Hindlimb muscle (tissue), 1 donor: ENCODE measurements at places on chromosomes 5 and 9.
A peak's percentile ranks its signal among the peaks of the same experiment; 100 is the strongest.

- DNase-seq = no peak
Measured at GRCh38 chr9:136211441-136212344, 6.8 kb upstream of the LHX3 start.

DNA sequence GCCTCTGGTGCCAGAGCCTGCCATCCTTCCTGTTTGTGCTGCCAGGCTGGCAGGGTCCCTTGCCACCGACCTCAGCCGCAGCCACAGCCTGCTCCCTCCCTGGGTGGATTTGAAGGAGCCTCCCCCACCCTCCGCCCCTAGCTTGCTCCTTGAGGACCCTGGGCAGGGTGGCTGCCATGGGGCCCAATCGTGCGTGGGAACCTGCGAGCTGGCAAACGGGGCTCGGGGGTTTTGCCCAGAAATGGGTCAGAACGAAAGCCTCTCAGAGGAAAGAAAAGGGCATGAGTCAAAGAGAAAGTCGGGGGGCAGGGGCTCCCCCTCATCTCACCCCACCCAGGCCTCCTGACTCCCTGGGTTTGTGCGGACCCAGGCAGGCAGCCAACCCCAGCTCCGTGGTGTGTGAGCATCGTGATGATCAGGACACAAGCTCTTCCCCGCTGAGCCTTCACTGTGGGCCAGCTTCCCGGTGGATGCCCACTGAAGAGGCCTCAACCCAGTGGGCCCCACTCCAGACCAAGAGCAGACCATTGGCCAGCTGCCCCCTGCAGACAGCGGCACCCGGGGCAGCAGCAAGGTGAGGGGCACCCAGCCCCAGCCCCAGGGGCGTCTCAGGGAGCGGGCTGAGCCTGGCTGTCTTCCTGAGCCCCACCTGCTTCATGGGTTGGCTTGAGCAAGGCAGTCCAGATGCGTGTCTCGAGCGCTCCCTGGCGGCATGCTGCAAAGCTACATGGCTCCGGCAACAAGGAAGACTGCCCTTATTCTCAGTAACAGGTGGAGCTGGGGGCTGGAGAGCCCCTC lies 3.0 kb upstream of the FUT7 start:
- peak; percentile 88 for DNase-seq

GRCh38 chr9:19785230-19785629 lies 3.6 kb downstream of the SLC24A2 start:
- DNase-seq = no peak

DNA sequence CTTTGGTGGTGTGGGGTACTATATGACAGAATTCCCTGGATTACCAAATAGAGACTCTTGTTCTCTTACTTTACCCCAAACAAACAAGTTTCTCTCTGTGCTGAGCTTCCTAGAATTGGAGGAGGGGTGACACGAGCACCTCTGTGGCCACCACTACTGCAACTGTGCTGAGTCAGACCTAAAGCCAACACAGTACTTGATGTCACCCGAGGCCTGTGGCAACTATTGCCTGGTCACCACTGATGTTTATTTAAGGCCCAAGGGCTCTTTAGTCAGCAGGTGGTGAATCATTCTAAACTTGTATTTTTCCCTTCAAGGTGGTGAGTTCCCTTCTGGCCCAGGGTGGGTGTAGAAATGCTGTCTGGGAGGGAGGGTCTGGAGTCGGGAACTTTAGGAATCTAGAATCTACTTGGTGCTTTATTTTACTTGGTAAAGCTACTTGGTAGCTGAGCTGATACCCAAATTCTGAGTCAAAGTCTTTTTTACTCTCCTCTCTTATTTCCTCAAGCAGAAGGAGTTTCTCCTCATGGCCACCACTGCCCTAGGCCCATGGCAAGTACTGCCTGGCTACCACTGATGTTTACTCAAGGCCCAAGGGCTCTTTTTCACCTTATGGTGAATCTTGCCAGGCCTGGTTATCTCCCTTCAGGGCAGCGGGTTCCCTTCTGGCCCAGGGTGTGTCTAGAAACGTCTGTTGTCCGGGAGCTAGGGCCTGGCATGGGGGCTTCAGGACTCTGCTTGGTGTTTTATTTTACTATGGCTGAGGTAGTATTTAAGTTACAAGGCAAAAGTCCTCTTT lies 9.8 kb downstream of the LURAP1L start:
- no peak for DNase-seq

DNA sequence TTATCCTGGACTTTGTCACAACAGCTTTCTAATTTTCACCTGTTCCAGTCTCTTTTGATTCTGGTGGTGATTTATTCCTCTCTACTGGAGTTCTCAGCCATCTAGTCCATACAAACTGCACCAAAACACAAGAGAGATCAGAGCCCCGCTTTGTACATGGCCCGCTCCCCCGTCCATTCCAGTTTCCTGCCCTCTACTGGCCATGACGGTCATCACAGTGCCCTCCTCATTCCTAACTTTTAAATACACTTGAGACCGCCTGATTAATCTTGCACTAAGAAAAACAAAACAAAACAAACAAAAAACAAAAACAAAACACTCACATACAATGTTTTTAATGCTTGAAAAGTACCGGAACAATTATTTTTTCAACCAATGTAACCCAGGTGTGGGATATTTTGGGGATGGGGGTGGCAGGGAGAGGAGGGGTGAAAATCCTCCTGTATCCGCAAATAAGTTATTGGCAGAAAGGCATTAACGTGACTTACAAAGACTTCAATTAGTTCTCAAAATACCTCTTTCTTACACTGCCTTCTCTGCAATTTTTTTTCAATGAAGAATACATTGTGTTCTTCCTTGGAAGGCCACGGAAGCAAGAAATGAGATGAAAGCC lies 84.8 kb upstream of the PAM start:
- DNase-seq = no peak

GRCh38 chr9:4820168-4820567 lies 27.4 kb downstream of the RCL1 start:
- no peak for DNase-seq

GRCh38 chr9:138068601-138069035 lies 191.0 kb downstream of the CACNA1B start:
- no peak for DNase-seq

DNA sequence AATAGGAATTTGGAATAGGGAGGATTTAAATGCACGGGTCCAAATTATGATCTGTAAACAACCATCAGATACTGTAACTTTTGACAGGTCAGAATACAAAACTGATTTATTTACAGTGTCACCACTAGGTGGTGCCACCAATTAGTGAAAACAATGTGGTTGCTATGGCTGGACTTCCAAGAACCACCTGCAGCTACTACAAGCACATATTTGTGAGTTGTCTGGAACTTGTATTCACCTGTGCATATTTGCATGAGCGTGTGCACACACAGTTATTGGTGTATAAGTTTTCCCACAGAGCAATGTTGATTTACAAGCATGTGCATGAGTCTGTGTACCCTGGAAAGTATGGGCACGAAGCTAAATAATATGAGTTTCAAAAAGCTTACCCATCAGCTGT lies 3.0 kb upstream of the HRCT1 start:
- no peak for DNase-seq

DNA sequence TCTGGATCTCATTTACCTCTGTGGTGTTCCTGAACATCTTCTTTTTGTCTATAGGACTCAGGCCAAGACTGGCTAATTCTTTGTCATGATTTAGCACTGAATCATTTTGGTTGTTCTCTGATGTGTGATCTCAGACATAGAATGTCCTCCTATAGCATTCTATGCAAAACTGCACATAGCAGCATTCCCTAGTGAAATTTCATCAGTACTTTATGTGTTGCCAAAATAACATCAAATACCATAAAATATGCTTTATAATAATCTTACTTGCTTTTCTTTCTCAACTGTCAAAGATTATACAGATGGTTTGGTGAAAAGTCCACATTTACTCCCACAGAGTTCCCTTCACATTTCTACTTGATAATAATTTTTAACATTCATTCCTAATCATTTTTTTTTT lies 115.7 kb upstream of the MPDZ start:
- no peak for DNase-seq

- DNase-seq = no peak
Measured at GRCh38 chr5:172096207-172096940, 89.9 kb upstream of the FBXW11 start.

- no peak for DNase-seq
Measured at GRCh38 chr5:170211575-170212334, 21.0 kb upstream of the C5orf58 start.
